ENCODE measurements at places on chromosomes 4 and X.

GRCh38 chrX:8988446-8988845 lies 45.5 kb downstream of the FAM9B start:
- DNase-seq: peak; percentile 13

GRCh38 chrX:71618303-71618721 lies at the start of gene CXCR3:
TSS of gene CXCR3 (minus strand) at chrX:71618511. CDS start at chrX:71618449, 62 bp downstream.
- DNase-seq: peak; percentile 58

GRCh38 chr4:10677796-10678497 lies 6.6 kb downstream of the CLNK start:
- DNase-seq: no peak

- no peak for DNase-seq
These were observed 9.3 kb downstream of the CNKSR2 start for GRCh38 chrX:21383546-21383945.

GRCh38 chr4:146522869-146523205 lies 1.1 kb upstream of the SLC10A7 start:
- DNase-seq: no peak

- DNase-seq: no peak
These were observed 61.6 kb downstream of the PTTG2 start for GRCh38 chr4:38021751-38022150.

DNA sequence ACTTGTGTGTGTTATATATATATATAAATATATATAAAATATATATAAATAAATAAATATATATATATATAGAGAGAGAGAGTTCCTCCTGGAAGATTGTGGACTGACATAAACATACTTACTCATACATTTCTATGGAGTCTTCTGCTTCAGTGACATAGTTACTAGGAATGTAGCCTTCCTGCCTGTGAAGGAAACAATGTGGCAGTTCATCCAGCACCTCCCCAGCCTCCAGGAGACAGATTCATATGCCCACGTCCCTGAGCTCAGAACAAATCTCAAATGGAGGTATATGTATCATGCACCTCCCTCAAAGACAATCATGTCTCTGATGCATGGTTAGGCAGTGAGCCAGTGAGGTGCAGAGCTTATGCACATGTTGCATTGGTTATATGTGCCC lies 11.4 kb upstream of the TIMM8A start:
- DNase-seq: no peak

- no peak for DNase-seq
These were observed 58.8 kb downstream of the USP46 start for GRCh38 chr4:52600275-52600674.

- DNase-seq: no peak
These were observed 71.5 kb upstream of the HPRT1 start for GRCh38 chrX:134388161-134389109.

DNA sequence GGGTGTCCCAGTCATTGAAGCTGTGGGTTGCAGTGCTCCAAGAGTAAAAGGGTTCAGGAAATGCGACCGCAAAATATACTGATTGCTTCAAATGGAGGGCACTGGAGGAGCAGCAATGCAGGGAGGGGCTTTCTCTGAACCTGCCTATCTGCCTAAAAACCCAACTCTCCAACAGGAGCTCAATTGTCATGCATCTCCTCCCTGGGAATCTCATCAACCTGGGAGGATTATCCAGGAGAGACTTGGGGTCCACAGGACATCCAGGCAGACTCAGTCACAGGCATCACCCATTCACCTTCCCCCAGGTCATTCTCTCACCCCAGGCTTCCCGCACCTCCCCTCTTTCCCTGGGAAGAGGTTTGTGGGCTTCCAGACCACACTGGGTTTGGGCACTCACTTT lies 38.2 kb upstream of the TLR3 start:
- DNase-seq: no peak

DNA sequence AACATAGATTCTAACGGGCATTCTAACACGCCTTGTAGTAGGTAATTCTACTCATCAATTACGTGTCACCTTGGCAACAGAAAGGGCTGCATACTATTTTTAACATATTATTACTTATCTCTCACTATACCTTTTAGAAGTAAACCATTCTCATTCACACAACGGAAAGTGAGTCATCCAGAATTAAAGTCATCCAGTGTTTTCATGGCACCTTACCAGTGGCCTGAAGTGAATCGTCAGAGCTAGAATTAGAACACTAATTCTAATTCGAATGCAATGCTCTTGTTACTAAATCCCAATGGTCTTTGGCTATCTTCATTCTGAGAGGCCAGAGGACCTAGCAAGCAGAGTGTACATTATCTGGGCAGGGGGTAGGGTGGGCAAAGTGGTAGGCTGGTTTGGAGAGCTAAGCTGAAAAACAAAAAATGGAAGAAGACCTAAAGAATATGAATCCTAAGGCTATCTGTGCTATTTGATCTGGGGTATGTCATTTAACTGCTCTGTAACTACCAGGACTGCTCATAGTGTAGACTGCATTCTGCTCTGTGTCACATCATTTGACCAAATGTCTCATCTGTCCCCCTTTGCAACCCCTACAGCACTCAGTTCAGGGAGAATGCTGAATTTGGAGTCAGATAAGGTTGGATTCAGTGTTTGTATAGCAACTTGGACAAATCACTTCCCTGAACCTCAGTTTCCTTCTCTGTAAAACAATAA lies 96.5 kb downstream of the HDAC8 start:
- DNase-seq: no peak

DNA sequence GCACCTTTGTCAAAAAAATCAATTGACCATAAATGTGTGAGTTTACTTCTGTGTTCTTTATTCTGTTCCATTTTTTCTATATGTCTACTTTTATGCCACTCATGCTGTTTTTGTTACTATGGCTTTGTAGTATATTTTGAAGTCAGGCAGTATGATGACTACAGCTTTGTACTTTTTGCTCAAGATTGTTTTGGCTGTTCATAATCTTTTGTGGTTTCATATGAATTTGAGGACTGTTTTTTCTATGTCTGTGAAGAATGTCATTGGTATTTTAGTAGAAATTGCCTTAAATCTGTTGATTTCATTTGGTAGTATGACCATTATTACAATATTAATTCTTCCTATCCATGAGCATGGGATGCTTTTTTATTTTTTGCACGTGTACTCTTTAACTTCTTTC lies 346.8 kb downstream of the PPP3CA start:
- DNase-seq: no peak

- DNase-seq: no peak
These were observed 40.8 kb downstream of the HTRA3 start for GRCh38 chr4:8310306-8310705.

DNA sequence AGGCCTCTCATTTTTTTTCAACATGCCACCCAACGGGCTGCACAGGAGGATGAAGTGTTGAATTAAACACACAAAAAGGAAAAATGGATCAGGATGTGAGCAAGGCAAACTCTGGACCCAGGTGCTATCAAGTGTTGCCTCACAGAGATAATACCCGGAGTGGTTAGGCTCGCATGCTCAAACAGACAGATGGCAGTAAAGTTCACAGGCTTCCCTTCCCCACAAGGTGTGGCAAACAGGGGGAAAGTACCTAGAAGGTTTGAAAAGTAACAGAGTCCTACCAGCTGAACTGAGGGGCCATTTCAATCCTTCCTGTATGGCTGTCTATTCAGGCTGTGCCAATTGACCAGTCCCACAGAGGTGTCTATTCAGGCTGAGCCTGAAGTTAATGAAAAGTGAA lies 123.9 kb upstream of the GC start:
- no peak for DNase-seq

- DNase-seq: no peak
These were observed 2691.0 kb downstream of the PCDH7 start for GRCh38 chr4:33411182-33411581.

GRCh38 chr4:47939456-47939855 lies 25.1 kb upstream of the NFXL1 start:
- DNase-seq: no peak

GRCh38 chrX:74636749-74637314 lies 22.4 kb upstream of the RLIM start:
- DNase-seq: no peak

DNA sequence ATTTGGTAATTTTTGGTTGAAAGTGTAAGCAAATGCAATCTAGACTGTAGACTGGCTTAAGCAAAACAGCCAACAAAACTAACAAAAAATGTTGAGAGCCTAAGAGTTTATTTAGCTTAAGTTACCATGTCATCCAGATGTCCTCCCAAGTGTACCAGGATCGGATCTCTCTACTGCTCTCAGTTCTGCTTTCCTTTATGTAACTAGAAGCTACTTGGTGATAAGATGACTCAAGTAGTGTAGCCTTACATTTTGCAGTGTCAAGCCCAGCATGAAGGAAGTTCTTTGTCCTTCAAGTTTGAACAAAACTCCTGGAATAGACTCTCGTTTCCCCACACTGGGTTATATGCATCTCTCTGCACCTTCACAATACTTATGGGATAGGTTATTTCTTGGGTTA lies 1500.0 kb downstream of the STIM2 start:
- DNase-seq: no peak

- DNase-seq: peak; percentile 4
These were observed 457.4 kb downstream of the CENPC start for GRCh38 chr4:67087897-67088296.

- no peak for DNase-seq
These were observed 1.1 kb downstream of the POLA1 start for GRCh38 chrX:24694825-24695224.

DNA sequence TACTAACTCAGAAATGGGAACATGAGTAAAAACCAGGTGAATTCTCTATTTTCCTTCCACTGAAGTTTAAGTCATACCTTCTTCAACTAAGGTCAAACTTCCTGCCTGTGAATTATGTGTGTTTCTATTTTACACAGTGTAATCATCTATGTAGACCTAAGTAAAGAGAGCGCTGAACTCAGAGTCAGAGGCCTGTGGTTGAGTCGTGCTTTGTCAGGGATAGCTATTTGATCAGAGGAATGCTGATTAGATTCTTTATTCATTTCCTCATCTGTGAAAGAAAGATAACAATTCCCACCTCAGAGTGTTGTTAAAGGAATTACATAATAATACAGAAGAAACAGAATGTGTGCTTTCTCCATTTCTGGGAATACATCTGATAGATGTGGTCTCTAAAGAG lies 654.1 kb downstream of the STIM2 start:
- no peak for DNase-seq

- no peak for DNase-seq
These were observed 36.1 kb upstream of the C4orf50 start for GRCh38 chr4:6054162-6054922.

- no peak for DNase-seq
These were observed 32.5 kb upstream of the FAM156A start for GRCh38 chrX:52990848-52991247.

DNA sequence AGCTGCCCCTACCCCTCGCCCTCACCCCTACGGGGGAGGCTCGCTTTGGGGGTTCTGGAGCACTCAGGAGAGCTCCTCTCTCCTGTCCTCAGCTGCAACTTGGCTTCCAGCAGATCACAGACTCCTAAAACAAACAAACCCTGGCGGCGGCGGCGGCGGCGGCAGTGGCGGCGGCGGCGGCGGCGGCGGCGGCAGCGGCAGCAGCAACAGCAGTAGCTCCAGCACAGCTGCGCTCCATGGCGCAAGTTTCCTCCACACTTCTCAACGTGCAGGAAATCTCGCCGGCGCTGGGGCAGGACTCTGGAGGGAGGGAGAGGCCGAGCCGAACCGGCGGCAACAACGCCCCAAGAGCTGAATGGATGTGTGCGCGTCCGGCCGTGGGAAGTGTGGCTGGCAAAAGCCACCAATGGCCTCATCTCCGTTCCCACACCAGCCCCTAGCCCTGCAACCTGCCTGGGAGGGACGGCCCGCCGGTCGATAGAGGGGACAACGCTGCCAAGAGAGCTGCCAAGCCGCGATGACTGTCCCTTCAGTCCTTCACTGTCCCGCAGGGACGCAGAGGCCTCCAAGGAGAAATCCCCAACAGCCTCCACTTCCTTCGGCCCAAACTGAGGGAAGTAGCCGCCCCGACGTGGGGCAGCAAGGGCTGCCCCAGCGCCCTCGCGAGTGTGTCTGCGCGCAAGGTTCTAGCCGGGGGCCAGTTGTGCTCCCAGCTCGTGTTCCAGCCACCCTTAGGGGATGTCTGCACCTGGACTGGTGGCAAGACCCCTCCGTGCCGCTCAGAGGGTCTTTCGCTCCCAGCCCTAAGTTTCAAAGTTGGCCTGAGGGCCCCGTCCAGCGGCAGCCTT lies 775 bp downstream of the SHROOM4 start:
- DNase-seq: no peak

All from activated CD4-positive, alpha-beta T cell treated with anti-CD3 and anti-CD28 coated beads, Interleukin-2, amount 50 U/mL, for 4 hours (primary cell).